ENCODE measurements at places on chromosomes 11 and 22. TPM values are rescaled to one million over a fixed set of nuclear protein-coding genes. Genes with fewer than 3 reads are reported as not detected.
A peak's percentile ranks its signal among the peaks of the same experiment; 100 is the strongest.

- no peaks in the 10 kb centered on the region for H3K36me3 ChIP-seq
- peaks cover 38% of the 10 kb centered on the region for H3K4me1 ChIP-seq
- no peak for DNase-seq
- H3K4me3 ChIP-seq = no peak overlapping the region
Observed at GRCh38 chr11:11217289-11217928, 135.6 kb downstream of the CSNK2A3 start.

GRCh38 chr11:12973528-12974181 is 35.5 kb upstream of the RASSF10 start:
- H3K27ac ChIP-seq = peak overlapping the region; percentile 6
- H3K4me3 ChIP-seq = no peak overlapping the region
- no peaks in the 10 kb centered on the region for H3K27me3 ChIP-seq
- H3K4me1 ChIP-seq = peaks cover 11% of the 10 kb centered on the region
- H3K36me3 ChIP-seq = no peaks in the 10 kb centered on the region

- no peak overlapping the region for H3K4me3 ChIP-seq
- no peaks in the 10 kb centered on the region for H3K36me3 ChIP-seq
- no peaks in the 10 kb centered on the region for H3K27me3 ChIP-seq
- H3K4me1 ChIP-seq = no peaks in the 10 kb centered on the region
Observed at GRCh38 chr11:13169709-13170108, 107.9 kb upstream of the BMAL1 start.

DNA sequence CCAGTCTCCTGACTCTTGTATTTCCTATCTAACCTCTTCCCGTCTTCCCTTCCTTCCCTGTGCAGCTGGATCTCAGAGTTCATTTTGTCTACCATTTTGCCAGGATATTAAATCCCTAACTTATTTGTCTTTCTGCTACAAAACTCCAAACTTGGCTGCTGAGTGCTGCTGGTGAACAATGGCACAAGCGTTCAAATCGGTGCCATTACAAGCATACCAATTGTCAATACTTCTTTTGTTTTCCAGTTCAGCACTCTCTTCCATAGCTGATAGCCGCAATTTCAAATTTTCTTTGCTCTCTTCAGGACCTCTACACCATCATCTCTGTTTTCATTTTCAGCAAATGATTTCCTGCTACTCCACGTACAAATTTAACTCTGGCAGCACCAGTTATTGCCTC is 13.4 kb downstream of the IL18 start:
- no peaks in the 10 kb centered on the region for H3K27me3 ChIP-seq
- H3K4me1 ChIP-seq = no peaks in the 10 kb centered on the region
- no peak overlapping the region for H3K4me3 ChIP-seq
- H3K36me3 ChIP-seq = no peaks in the 10 kb centered on the region
- no peak overlapping the region for H3K27ac ChIP-seq

- no peaks in the 10 kb centered on the region for H3K27me3 ChIP-seq
- H3K4me1 ChIP-seq = no peaks in the 10 kb centered on the region
- no peak for DNase-seq
- H3K27ac ChIP-seq = peak overlapping the region; percentile 53
- no peak overlapping the region for H3K4me3 ChIP-seq
Observed at GRCh38 chr22:41216984-41217383, 11.9 kb downstream of the L3MBTL2 start.

- no peaks in the 10 kb centered on the region for H3K4me1 ChIP-seq
- no peak overlapping the region for H3K27ac ChIP-seq
- H3K4me3 ChIP-seq = no peak overlapping the region
- no peaks in the 10 kb centered on the region for H3K36me3 ChIP-seq
- peak; percentile 5 for DNase-seq
Observed at GRCh38 chr11:40186437-40187263, 1272.8 kb downstream of the LRRC4C start.

GRCh38 chr22:45426387-45426786 is 12.9 kb downstream of the RIBC2 start:
- no peak overlapping the region for H3K27ac ChIP-seq
- H3K36me3 ChIP-seq = no peaks in the 10 kb centered on the region
- H3K4me1 ChIP-seq = no peaks in the 10 kb centered on the region
- no peak overlapping the region for H3K4me3 ChIP-seq
- DNase-seq = no peak

DNA sequence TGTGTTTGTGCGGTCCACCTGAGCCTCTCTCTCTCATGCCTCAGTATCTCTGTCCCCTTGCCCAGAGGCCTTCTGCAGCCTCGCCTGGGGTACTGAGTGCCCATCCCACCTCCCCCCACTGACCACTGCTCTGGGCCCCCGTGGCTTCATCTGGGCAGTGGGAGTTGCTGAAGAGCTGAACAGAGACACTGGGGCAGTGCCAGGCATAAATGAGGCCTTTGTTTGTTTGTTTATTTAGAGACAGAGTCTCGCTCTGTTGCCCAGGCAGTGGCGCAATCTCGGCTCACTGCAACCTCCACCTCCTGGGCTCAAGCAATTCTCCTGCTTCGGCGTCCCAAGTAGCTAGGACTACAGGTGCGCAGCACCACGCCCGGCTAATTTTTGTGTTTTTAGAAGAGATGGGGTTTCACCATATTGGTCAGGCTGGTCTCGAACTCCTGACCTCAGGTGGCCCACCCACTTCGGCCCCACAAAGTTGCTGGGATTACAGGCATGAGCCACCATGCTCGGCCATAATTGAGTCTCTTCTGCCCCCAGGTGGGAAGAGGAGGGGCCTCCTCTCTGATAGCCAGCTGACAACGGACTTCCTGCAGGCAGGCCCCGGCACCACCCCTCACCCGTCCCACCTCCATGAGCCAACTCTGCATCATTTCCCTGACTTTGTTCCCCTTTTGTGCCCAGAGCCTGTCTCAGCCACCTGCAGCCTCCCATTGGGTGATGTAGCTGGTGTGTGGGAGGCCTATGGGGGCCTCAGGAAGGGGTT is 9.3 kb downstream of the CRYBB3 start:
- H3K4me1 ChIP-seq = no peaks in the 10 kb centered on the region
- H3K27me3 ChIP-seq = no peaks in the 10 kb centered on the region
- no peaks in the 10 kb centered on the region for H3K36me3 ChIP-seq
- no peak overlapping the region for H3K4me3 ChIP-seq
- no peak for DNase-seq

DNA sequence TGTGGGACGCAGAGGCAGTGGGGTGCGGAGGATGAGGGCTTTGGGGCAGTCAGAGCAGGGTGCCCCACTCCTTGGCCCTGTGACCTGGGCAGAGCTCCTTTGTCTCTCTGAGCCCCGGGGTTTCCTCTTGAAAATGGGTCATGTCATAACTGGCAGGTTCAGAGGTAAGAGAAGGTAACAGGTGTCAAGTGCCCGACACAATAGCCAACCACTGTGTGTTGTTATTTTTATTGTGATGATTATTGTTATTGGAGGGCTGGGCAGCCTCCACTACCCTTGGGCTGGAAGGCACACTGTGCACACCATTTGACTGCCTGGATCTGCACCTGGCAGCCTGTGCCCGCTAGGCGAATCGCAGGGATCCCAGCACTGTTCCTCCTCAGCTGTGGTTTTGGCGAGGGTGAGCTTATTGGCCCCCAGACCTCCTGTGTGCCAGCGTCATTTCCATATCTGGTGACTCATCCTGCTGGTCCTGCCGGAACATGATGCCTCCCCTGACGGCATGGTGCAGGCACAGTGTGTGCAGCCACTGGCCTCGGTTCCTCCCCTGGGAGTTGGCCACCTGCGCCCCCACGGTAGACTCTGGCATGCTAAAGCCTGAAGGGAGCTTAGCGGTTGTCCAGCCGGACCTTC is 15.4 kb upstream of the SOX10 start:
- no peak overlapping the region for H3K4me3 ChIP-seq
- no peak for DNase-seq
- no peaks in the 10 kb centered on the region for H3K27me3 ChIP-seq
- H3K36me3 ChIP-seq = no peaks in the 10 kb centered on the region
- no peak overlapping the region for H3K27ac ChIP-seq

DNA sequence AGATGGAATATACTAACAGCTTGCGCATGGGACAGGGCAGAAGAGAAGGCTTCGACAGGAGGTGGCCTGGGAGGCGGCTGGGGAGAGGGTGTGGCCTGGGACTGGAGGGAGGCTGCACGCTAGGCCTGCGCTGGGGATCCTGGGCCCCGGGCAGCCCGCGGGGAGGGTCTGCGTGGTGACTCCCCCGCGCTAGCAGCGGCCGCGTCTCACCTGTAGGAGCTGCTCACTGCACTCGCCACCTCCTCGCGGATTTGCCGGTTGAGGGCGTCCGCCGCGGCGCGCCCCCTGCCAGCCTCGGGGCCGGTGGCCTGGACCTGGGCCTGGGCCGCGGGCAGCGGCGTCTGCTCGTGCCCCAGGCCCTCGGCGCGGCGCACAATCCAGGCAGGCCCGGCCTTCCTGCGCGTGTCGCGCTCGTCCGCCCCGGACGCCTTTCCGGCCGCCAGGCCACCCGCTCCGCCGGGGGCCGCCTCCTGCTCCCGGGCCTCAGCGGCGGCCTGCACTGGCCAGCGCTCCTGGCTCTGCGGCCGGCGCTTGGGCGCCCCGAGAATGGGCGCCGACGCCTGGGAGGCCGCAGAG is 1.5 kb downstream of the MAP6 start:
- H3K4me3 ChIP-seq = peak overlapping the region; percentile 25
- no peaks in the 10 kb centered on the region for H3K27me3 ChIP-seq
- DNase-seq = peak; percentile 65

GRCh38 chr22:26573026-26573662 is 16.8 kb downstream of the TPST2 start:
- no peak overlapping the region for H3K27ac ChIP-seq
- no peak overlapping the region for H3K4me3 ChIP-seq
- H3K36me3 ChIP-seq = no peaks in the 10 kb centered on the region
- no peaks in the 10 kb centered on the region for H3K27me3 ChIP-seq
- no peak for DNase-seq

GRCh38 chr22:31556627-31557203 is 60.4 kb downstream of the SFI1 start:
- no peaks in the 10 kb centered on the region for H3K36me3 ChIP-seq
- no peaks in the 10 kb centered on the region for H3K27me3 ChIP-seq
- no peak overlapping the region for H3K27ac ChIP-seq
- no peak overlapping the region for H3K4me3 ChIP-seq

DNA sequence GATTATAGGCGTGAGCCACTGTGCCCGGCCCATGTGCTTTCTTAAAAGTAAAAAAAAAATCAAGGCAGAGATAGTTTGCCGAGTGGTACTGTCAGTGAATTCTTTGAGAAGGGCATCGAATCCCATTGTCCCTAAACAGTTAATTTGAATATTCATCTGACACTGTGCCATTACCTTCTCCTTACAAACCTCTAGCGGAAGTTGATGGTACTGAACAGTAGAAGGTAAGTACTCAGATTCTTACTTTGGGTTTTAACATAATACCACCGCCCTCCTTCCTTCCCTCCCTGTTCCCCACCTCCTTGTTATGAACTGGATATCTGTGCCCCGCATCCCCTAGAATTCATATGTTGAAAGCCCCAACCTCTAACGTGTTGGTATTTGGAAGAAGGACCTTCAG is 58.2 kb upstream of the CLMP start:
- no peak overlapping the region for H3K4me3 ChIP-seq
- H3K27me3 ChIP-seq = no peaks in the 10 kb centered on the region
- H3K27ac ChIP-seq = no peak overlapping the region
- H3K4me1 ChIP-seq = peaks cover 3% of the 10 kb centered on the region

DNA sequence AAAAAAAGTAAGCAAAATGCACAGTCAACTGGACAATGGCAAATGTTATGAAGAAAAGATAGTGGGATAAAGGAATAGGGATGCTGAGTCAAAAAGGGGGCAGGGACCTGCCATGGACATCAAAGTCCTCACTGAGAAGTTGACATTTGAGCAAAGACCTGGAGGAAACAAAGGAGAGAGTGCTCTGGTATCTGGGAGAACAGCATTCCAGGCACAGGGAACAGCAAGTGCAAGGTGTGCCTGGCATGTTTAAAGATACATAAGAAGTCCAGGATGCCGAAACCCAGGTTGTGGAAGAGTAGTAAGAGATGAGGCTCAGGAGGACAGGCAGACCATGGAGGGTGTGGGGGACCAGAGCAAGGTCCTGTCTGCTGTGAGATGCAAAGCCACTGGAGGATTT is 123.3 kb downstream of the RRAS2 start:
- H3K4me1 ChIP-seq = no peaks in the 10 kb centered on the region
- H3K27me3 ChIP-seq = no peaks in the 10 kb centered on the region
- no peak for DNase-seq
- H3K36me3 ChIP-seq = no peaks in the 10 kb centered on the region

DNA sequence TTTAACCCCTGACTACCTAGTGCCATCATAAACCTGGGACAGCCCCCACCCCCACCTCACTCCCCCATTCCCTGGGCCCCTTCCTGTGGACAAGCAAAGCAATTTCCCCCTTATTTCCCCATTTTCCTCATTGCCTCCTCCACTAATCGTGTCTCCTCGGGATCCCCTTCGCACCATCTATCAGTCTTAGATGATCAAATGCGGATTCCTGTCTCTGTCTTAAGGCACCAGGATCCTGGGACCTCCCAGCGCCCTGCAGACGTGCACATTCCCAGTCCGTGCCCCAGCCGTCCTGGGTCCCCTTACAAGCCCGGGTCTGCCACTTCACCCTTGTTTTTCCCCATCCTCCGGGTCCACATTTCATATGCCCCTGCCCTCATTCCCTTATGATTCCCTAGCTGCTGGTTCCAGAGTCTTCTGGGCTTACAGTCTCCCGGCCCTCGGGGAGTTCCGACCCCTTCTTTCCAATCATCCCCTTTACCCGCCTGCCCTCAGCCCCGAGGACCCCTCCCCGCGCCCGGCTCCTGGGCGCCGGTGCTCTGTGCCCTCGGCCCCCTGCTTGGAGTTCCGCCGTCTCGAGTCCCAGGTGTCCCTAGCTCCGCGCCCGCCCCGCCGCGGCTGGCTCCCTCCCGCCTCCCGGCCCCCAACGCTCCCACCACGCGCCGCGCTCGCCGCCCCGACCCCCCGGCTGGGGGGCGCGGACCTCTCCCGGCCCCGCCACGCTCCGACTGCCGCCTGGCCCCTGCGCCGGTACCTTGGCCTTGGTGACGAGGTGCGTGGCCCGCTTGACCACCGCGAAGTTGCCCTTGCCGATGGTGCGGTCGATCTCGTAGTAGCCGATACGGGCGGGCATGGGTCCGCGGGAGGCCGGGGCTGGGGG is 599 bp downstream of the SIK3 start:
- peaks cover 44% of the 10 kb centered on the region for H3K4me1 ChIP-seq
- peak; percentile 61 for DNase-seq
- H3K27ac ChIP-seq = peak overlapping the region; percentile 95
- H3K27me3 ChIP-seq = no peaks in the 10 kb centered on the region
- H3K36me3 ChIP-seq = no peaks in the 10 kb centered on the region
- peak overlapping the region; percentile 90 for H3K4me3 ChIP-seq

DNA sequence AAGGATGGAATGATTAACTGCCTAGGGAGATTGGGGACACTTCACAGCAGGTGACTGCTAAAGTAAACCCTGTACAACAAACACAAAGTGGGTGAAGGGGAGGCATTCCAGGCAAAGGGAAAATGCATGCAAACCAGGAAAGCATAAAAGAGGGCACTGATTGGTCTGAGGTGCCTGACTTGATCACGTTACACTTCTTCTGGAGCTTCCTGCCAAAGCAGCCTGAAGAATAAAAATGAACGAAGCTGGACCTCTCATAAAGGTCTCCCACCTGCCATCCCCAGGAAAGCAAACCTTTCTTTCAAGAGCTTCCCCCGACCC is 46.7 kb upstream of the SCUBE2 start:
- peak overlapping the region; percentile 78 for H3K27ac ChIP-seq
- no peaks in the 10 kb centered on the region for H3K27me3 ChIP-seq
- H3K4me1 ChIP-seq = peaks cover 30% of the 10 kb centered on the region
- DNase-seq = no peak
- H3K36me3 ChIP-seq = peaks cover 7% of the 10 kb centered on the region
- no peak overlapping the region for H3K4me3 ChIP-seq

The TRIM51 gene
- total RNA-seq = not detected

The BMAL1 gene
- total RNA-seq = 41.2 TPM

The UPK2 gene
- not detected for total RNA-seq

The SHANK3 gene
- total RNA-seq = 14.2 TPM

The GALNT18 gene
- total RNA-seq = 88.5 TPM

The MPPED1 gene
- not detected for total RNA-seq

The APOA4 gene
- total RNA-seq = not detected

The HORMAD2 gene
- total RNA-seq = not detected

The TECTA gene
- 4.1 TPM for total RNA-seq

The FAT3 gene
- 0.20 TPM for total RNA-seq

All from thyroid gland (tissue), 4 donors.